CD4-positive, alpha-beta T cell treated with Interleukin-15 for 4 hours (primary cell): ENCODE measurements at places on chromosomes 3 and 15.

GRCh38 chr3:101146946-101147345 lies 153.7 kb upstream of the ABI3BP start:
- DNase-seq: no peak

DNA sequence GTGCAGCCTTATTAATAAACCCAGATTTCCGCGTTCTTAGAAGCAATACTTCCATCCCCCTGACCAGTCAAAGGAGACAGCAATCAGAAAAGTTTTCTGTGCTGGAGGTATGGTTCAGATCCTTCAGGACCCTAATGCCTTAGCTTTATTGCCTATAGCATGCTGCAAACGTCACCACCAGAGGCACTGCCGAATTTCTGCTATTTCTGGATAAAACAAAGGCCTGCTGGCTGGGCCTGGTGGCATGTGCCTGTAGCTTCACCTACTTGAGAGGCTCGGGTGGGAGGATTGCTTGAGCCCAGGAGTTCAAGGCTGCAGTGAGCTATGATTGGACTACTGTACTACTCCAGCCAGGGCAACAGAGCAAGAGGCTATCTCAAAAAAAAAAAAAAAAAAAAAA lies 407.2 kb downstream of the FOXP1 start:
- no peak for DNase-seq

GRCh38 chr3:66488492-66488891 lies 12.3 kb downstream of the LRIG1 start:
- no peak for DNase-seq

GRCh38 chr15:70023064-70023768 lies 74.5 kb downstream of the TLE3 start:
- DNase-seq: peak; percentile 84

GRCh38 chr15:78527325-78527724 lies 12.9 kb upstream of the PSMA4 start:
- no peak for DNase-seq

GRCh38 chr3:66615643-66616301 lies 115.0 kb upstream of the LRIG1 start:
- DNase-seq: no peak

GRCh38 chr3:178500631-178501030 lies 35.6 kb upstream of the KCNMB2 start:
- DNase-seq: no peak

- peak; percentile 6 for DNase-seq
Measured at GRCh38 chr15:80695911-80696661, 976 bp downstream of the ABHD17C start.

- no peak for DNase-seq
Measured at GRCh38 chr3:104291437-104291851, 1075.3 kb upstream of the ALCAM start.

- DNase-seq: no peak
Measured at GRCh38 chr15:90910441-90911301, 7.6 kb downstream of the MAN2A2 start.

DNA sequence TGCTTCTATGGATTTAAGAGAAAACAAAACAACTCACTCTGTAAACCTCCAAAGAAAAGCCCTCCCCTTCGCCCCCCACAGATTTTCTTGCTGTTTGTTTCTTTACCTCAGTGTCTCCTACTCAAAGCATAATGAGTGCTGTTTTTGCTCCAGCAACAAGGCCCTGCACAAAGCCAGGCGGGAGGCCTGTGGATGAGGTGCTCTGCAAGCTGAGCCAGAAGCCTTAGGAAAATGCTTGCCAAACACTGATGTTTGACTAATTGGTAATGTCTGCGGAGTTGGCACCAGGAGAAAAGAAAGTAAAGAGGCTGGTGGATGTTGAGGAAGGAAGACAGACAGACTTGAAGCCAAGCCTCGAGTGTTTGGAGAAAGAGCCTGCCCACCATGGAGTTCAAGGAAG lies 99.7 kb downstream of the RARB start:
- no peak for DNase-seq
